ENCODE measurements at places on chromosomes 12 and 14. TPM values are rescaled to one million over a fixed set of nuclear protein-coding genes. Genes with fewer than 3 reads are reported as not detected.

DNA sequence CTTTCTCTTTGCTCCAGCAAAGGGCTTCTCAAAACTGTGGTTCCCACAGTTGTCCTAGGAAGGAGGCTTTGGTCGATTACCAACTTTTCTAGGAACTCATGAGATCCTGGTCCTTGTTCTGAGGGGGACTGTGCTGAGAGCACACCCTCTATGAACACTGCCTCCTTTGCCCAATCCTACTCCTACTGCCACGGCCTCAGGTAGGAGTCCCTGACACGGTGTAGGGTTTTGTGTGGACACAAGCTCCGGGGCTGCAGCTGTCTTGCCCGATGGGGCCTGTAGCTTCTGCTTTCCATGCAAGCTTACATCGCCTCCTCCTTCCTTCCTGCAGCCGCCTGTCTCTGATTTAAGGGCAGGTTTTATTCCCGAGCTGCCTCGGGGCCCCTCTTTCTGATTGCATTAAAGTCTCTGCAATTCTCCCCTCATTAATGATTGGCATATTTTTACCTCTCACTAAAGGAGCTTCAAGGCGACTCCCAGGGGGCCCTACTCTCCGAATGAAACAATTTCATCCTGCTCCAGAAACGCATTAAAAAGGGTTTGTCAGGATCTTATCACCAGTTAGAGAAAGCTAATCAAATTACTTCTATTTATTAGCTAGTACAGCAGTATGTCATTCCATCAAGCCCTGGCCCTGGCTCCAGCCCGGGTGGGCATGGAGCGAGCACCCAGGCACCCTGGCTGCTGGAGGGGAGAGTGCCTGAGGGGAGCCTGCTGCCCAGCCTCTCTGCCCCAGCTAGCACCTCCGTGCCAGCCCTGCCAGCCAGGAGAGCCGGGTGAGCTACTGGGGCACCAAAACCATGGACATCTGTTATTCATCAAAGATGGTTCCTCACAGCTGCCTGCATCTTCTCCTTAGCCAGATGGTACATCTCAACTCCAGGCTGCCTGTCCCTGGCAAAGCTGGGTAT, 38.0 kb upstream of the ESRRB start:
- no peak for DNase-seq

DNA sequence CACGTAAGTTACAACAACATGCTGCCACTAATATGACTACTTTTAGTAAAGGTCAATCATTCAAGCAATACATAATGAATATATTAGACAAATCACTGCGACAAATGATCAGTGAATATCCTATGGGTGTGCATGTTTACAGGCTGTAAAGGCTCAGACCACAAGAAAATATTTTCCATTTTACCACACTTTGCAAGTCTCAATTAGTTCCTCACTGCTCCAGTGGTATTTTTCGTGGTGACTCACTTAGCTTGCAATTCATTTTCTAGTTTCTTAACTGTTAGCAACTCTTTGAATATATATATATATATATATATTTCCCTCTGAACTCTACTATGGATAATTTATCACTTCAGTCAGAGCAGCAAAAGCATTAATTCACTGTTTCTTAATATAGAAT, 96.9 kb downstream of the EML5 start:
- no peak for DNase-seq

- no peak for DNase-seq
Observed at GRCh38 chr12:53493610-53494391, 5.5 kb downstream of the MAP3K12 start.

Gene DDN
- total RNA-seq, result 0.15 TPM

Gene IGFBP6
- not detected for total RNA-seq

Gene TMPRSS12
- total RNA-seq, result not detected

Data from naive thymus-derived CD4-positive, alpha-beta T cell (primary cell).